ENCODE measurements at places on chromosomes 3 and 15.
A peak's percentile ranks its signal among the peaks of the same experiment; 100 is the strongest.

GRCh38 chr3:77042343-77042742 lies 2.4 kb downstream of the ROBO2 start:
- no peak for DNase-seq

DNA sequence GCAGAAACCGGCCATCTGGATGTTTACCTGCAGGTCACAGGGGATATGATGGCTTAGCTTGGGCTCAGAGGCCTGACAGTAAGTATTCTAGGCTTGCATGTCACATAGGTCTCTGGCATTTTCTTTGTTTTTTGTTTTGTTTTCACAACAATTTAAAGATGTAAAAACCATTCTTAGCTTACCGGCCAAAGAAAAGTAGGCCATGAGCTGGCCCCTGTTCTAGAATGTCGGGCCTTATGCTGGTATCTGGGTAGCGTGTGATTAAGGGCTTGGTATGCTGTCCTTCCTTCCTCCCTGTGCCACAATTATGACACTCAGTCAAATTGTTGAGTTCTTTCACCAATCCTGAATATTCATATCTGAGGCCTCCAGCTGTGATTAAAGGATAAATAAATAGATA lies 40.2 kb downstream of the C3orf85 start:
- no peak for DNase-seq

DNA sequence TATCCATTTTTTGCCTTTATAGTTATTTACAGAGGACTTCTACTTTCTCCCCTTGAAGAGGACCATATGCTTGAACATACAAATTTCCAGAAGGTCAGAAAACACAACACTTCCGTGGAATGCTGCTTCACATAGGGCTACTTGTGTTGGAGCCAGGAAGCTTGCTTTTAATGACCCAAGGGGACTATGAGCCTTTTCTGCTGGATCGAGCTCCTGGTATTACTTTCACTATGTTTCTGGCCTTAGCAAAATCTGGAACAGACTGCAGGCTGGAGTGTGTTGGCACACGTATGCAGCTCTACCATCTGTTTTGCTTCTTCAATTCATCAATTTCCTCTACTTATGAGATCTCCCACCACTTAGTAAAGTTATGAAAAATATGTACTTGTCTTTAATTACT lies 69.3 kb upstream of the CBLB start:
- DNase-seq = peak; percentile 51

DNA sequence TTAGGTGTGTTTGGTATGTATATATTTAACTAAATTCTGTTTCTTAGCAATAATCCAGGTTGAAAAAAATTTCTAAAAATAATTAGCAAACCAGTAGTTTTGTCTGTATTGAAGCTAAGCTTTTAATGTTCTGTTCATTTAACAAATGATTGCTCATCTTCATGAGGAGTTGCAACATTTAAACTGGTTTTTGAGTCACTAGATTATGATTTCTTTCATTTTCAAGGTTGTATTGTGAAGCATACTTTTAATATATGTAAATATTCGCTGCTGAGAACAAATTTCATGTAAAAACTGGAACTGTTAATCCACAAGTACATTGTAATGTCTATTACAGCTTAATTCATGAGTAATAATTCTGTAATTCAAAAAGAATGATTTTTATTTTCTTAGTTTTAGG lies 192.7 kb downstream of the MBNL1 start:
- DNase-seq = no peak

- no peak for DNase-seq
These were observed 145.3 kb upstream of the DNAJC19 start for GRCh38 chr3:181134873-181135272.

- no peak for DNase-seq
These were observed 81.2 kb downstream of the TLE3 start for GRCh38 chr15:70016511-70016994.

DNA sequence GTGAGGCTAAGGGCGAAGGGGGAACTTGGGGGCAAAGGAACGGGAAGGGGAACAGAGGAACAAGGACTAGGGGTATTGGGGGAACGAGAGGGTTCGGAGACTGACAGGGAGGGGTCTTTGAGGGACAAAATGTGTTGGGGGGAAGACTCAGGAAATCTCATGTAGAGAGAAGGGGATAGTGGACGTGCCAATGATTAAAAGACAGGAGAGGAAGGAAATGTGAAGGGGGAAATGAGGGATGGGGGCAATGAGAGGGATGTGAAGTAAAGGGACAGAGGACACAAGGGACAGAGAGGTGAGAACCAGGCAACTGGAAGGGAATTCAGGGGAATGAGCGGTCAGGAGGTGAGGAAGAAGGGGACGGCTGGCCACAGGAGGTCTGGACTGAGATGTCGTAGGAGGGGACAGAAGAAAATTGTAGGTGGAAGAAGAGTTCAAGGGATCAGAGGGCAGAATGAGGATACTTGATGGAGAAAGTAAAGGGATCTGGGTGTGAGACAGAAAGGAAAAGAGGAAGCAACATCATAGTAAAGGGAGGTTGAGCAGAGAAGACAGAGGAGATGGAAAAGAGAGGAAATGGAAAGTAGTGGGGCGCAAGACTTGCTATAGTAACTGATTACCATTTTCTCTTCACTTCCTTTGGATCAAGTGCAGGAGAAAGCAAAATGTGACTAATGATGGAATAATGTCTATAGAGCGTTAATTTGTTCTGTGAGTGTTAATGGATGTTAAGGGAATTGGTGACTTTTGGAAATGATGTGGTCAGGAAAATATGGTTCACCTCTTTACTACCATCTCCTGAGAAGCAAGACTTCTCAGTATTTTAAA lies 749 bp downstream of the RAB8B start:
- DNase-seq = no peak

DNA sequence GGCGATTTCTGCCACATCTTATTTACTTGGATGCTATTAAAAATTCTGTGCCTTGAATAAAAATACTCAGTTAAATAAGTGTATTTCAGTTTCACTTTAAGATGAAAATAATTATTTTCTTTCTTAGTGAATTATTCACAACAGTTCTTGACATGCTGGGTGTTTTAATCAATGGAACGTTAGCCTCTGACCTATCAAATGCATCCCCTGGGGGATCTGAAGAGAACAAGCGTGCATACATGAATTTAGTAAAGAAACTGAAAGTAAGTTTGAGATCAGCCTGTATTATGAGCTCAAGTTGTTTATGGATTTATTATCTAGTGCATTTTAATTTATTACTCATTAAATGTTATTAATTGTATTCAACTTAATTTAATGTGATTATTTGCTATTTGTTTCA lies 597 bp downstream of the P2RY12 start:
- no peak for DNase-seq

Measured in fibroblast of the conjunctiva (primary cell).